Activated CD4-positive, CD25-positive, alpha-beta regulatory T cell treated with anti-CD3 and anti-CD28 coated beads, Interleukin-2, amount 50 U/mL, for 72 hours (primary cell): ENCODE measurements at places on chromosomes 12 and 14.

DNA sequence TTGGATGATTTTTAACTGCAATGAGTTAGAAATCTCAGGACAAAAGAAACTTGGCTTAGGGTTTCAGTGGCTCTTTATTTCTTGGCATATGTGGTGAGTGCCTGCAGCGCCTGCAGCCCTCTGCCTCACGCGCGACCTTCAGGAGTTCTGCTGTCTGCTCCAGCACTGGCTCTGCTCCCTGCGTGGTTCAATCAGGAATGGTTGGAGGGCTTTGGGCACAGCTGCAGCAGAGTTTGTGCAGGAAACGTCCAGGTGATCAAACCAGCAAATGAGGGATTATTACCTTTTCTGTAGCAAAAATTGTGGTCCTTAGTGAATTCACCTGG, 19.8 kb downstream of the PPM1H start:
- no peak for DNase-seq

DNA sequence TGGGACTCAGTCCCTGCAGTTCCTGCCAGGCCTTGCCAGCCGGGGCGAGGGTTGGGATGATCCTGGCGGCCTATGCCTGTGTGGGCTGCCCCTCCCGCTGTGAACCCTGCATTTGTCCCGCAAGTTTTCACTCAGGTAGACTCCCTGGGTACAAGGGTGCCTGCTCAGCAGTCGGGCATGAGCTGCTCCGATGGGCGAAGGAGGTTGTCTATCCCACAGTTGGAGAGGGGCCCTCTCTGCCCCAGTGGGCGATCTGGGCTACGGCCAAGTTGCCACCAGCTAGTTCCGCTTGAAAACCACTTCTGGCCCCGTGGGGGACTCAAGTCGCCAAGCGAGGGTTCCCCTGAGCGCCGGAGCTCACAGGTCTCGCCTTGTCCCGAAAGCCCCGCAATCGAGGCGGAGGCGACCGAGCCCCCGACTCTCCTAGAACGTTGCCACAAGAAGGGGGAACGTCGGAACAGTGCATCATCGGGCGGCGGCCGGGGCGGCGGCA, 365 bp upstream of the TPI1 start:
- no peak for DNase-seq

GRCh38 chr12:117679776-117680175, 289.0 kb downstream of the KSR2 start:
- DNase-seq: no peak

DNA sequence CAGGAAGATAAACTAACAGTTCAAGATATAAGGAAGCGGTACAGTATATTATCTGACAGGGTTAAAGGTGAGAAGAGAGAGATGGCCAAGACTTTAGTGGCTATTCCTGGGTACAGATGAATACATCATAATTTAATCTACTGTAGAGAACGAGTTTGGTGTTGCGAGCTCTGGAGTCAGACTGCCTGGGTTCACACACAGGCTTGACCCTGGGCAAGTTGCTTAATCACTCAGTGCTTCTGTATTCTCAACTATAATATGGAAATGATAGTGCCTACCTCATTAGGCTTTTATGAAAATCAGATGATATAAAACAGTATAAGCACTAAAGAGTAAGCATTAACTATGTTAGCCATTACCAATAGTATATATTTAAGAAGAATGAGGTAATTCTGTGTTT, 3.5 kb downstream of the PPM1H start:
- no peak for DNase-seq

DNA sequence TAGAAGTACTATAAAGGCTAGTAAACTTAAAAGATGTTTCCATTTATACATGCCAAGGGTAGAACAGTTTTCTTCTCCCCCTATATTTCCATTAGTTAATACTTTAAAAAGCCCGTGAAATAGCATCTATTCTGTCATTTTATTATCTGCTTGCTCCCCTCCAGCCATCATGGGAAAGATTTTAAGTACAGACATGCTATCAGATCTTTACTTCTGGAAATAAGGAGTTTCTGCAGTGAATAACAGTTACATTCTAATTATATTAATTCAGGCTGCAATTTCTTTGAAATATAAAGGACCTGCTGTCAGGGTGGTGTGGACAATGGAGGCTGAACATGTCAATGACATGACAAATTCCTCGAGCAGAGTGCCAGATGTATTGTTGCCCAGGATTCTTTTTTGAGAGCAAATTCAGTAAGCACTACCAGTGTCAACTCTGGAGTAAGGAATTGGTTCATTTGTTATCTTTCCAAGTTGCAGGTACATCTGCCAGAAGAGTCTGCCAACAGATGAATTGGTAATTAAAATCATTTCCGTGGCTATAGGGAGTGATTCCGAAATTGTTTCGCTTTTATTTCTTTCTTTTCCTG, 151.3 kb downstream of the BTG1 start:
- DNase-seq: no peak

DNA sequence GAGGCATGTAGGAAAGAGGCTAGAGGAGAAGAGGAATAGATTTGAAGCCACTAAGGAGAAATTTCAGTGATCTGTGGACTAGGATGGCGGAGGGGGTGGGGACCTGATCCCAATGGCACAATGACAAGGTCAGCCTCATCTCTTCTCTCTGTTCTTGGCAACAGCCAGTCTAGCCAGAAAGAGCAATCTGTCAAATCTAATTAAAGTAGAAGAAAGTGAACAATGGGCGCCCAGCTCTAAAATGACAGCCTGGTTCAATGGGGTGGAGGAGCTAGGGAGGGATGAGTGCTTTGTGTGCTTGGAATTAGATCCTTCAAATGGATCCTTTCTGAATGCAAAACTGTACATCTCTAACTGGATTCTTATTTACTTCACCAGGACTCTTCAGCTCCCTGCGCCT, 37.2 kb upstream of the TUBA1C start:
- no peak for DNase-seq

- DNase-seq: no peak
These were observed 135.7 kb upstream of the SYT10 start for GRCh38 chr12:33575346-33575745.

DNA sequence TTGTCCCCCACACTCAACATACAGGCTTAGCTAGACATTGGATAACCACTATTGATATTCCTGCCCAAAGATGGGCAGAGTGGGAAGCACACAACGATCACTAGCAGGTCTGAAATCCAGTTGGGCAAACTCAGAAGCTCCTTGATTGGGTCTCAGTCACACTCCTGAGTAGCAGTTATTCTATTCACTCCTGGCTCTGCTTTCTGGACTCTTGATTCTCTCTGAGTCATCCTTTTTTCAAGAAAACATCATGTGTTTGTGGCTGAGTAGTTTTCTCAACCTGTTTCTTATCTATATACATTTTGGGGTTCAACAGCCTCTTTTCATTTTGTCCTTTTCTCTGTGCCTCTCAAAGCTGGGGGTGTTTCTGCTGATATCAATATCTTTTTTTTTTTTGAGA, 46.0 kb upstream of the MANSC4 start:
- DNase-seq: no peak

GRCh38 chr12:29691161-29691854, 92.4 kb downstream of the TMTC1 start:
- no peak for DNase-seq

DNA sequence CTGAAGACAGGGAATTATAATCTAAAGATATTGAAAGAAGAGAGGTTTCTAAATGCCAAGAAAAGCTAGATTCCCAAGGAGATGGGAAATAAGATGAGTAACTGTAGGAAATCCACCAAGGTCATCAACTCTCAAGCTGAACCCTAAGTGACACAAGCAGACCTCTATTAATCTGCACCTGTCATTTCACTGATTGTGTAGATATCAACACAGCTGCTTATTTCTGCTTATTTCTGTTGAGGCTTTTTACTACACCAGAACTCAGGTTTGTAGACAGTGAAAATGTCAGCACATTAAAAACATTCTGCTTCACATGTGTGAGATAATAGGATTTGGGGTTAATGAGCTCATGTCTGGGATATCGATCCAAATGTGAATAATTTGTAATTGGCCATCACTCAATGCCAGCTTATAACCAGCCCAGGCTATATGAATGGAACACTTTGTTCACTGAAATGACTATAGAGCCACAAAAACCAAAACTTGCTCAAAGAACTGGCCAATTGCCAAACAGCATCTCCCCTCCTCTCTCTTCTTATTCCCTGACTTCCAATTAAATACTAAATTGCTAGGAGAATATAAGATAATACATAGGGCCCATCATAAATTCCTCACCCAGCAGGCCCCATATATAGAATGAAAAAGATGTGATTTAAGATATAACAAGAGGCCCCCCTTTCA, 188.7 kb upstream of the ARID2 start:
- DNase-seq: no peak

- DNase-seq: no peak
These were observed 2.6 kb downstream of the YLPM1 start for GRCh38 chr14:74765721-74766120.

DNA sequence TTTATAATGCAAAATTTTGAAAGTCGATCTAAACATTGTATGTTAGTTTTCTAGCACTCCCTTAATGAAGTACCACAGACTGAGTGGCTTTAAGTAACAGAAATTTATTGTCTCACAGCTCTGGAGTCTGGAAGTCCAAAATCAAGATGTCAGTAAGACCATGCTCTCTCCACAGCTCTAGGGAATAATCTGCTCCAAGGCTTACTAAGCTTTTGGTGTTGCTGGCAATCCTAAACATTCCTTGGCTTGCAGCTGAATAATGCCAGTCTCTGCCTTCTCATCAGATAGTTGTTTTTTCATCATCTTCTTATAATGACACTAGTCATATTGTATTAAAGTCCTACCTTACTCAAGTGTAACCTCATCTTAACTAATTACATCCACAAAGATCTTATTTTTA, 102.2 kb downstream of the RASSF9 start:
- no peak for DNase-seq

GRCh38 chr12:113634474-113634873, 162.8 kb upstream of the LHX5 start:
- DNase-seq: no peak

DNA sequence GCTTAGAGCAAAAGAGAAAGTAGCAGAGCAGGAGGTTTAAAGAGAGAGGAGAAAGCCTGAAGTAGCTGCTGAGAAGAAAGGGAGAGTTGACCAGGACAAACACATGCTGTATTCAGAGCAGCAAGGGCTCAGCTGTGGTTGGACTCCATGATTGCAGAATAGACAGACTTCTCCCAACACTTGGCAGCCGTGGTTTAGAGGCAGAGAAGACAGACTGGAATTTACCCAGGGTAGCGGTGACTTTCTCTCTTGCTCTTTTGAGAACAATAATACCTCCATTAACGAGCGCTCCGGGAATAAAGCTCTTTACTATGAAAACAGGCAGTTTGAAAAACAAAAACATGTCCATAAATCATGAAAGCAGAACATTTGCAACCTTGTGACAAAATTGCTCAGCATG, 21.4 kb upstream of the IGF1 start:
- no peak for DNase-seq

GRCh38 chr12:98421316-98421715, 94.1 kb upstream of the TMPO start:
- no peak for DNase-seq

- no peak for DNase-seq
These were observed 136.3 kb upstream of the PRICKLE1 start for GRCh38 chr12:42725809-42726208.

GRCh38 chr14:74260525-74261233, 21.4 kb downstream of the VSX2 start:
- DNase-seq: no peak

DNA sequence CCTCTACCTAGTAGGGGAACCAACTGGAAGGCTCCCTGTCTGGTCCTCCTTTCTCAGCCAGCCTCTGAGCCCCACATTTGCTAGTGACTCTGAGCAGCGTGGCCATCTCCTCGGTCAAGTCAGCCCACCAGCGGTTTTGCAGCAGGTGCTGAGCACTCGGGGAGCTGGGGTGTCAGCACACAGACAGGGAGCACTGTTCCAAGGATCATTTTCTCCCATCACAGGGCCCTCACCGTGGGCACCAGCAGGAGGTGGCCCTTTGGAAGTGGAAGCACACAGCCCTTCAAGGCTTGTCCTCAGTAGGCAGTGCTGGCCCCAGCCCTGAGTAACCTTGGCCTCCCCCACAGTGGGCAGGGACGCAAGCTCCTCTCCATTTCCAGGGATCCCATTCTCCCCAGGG, 24.1 kb upstream of the EML1 start:
- no peak for DNase-seq

DNA sequence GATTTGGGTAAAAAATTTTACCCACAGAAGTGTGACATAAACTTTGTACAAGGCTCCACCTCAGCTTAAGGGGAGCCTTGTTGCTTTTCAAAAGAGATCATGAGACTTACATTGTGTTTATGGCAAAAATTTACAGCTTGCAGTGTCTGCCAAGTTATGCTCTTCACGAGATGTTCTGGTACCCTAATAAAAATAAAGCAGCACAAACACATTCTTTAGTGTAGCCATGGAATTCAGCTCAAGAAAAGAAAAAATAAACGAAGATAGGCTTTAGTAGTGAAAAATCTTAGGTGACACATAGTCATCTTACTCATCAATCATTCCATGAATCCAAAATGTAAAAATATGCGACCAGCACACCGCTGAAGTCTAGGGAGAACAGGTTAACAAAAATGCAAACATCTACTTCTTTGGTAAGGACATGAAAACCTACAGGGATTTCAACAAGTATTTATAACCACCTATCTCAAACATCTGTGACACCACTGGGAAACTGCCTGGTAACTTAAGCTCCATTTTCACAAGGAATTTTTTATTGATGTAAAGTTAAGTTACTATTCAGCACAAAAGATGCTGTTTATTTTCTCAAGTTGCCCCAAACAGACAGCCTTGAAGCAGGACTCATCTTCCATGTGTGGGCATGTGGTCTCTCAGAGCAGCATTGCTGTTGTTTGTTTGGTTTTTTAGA, 32.9 kb downstream of the DMAC2L start:
- no peak for DNase-seq

- no peak for DNase-seq
These were observed 50.3 kb downstream of the MON2 start for GRCh38 chr12:62516927-62517326.

GRCh38 chr12:93521225-93522080, 51.0 kb upstream of the SOCS2 start:
- no peak for DNase-seq

DNA sequence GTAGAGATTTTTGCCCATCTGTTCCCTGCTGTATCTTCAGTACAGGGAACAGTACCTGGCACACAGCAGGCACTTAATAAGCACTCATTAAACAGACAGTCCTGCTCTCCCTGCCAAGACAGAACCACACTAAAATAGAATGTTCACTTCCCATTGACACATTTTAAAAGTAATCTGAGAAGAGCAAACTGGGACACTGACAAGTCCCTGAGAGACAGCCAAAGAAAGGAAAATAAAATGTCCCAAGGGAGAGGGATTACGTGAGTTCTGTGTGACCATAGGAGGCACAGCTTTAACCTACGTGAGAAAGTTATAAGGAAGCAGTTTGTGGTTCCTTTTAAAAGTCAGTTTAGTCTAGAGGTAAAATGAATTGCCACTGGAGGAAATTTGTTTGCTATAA, 43.9 kb upstream of the SYCP3 start:
- DNase-seq: no peak
